ENCODE measurements at places on chromosomes 2 and 18. TPM values are rescaled to one million over a fixed set of nuclear protein-coding genes. Genes with fewer than 3 reads are reported as not detected.

Gene FSIP2
- 0.11 TPM for total RNA-seq

Gene THAP4
- total RNA-seq = 60.0 TPM

Gene PRKAG3
- not detected for total RNA-seq

Gene DSEL
- 2.2 TPM for total RNA-seq

Gene TXNDC2
- 0.08 TPM for total RNA-seq

Gene FZD7
- total RNA-seq = 13.5 TPM

Gene IL36A
- total RNA-seq = not detected

Gene ADAM17
- total RNA-seq = 30.3 TPM

Gene SH3RF3
- total RNA-seq = 8.6 TPM

Gene PFN4
- total RNA-seq = 1.4 TPM

Gene PIEZO2
- total RNA-seq = 3.7 TPM

Gene CFAP53
- 0.16 TPM for total RNA-seq

Gene CAPN13
- total RNA-seq = not detected

Gene REG3A
- total RNA-seq = not detected

Gene RGPD4
- not detected for total RNA-seq

Gene IFT172
- total RNA-seq = 29.8 TPM

Gene HAAO
- not detected for total RNA-seq

Gene AOX1
- 3.1 TPM for total RNA-seq

Gene ARPC2
- total RNA-seq = 180 TPM

Gene MC5R
- 0.32 TPM for total RNA-seq

Gene NYAP2
- total RNA-seq = not detected

Gene EVA1A
- 35.2 TPM for total RNA-seq

Gene TNFAIP6
- 0.16 TPM for total RNA-seq

Gene SIX3
- total RNA-seq = not detected

Gene IRS1
- total RNA-seq = 9.2 TPM

Gene RSAD2
- total RNA-seq = 0.21 TPM

Gene SPHKAP
- not detected for total RNA-seq

Gene C2orf66
- total RNA-seq = 0.15 TPM

Gene GKN1
- not detected for total RNA-seq

Gene PLGLB2
- 0.30 TPM for total RNA-seq

Gene IL36B
- total RNA-seq = not detected

Gene ALPG
- total RNA-seq = not detected

Gene RAB17
- total RNA-seq = 20.9 TPM

Gene ORMDL1
- 36.4 TPM for total RNA-seq

Gene MYO7B
- total RNA-seq = 0.80 TPM

Gene SULT1C2
- total RNA-seq = 2.5 TPM

Gene STON1
- 1.3 TPM for total RNA-seq

All from A375 (cell line).